ENCODE measurements at places on chromosomes 4 and X.

DNA sequence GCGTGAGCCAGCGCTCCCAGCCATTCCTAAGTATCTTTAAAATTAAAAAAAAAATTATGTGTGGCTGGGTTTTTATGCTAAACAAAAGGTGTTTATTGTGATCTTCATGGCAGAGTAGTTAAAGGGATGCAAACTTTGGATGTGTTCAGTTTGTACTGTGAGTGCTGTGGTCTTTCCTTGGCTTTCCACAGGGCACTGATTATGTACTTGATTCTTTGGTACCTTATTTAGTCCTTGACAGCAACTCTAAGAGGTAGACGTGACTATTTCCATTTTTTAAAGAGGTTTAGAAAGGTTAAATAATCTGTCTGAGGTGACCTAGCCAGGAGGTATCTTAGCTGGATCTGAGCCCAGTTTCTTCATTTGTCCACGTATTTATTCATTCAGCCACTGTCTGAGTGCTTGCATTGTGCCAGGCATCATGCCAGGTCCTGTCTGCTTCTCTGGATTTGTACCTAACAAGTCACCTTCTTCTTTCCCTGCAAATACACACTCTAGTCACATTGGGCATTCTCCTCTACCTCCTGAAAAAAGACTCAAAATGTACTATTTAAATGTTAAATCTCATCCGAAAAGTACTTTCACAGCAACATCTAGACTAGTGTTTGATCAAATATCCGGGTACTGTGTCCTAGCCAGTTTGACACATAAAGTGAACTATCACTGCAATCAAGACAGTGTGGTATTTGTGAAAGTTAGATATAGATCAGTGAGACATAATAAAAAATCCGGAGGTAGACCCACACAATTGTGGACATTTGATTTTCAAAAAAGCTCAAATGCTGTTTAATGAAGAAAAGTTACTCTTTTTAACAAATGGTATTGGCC is 31.5 kb downstream of the WWC2 start:
- no peak for DNase-seq

GRCh38 chrX:143025628-143026027 is at the start of gene SPANXN4:
Gene SPANXN4, plus strand, starts transcription at chrX:143025928. Its CDS starts 87 bp downstream, at chrX:143026015.
- no peak for DNase-seq

GRCh38 chr4:108527723-108528122 is 92.7 kb upstream of the RPL34 start:
- DNase-seq = no peak

DNA sequence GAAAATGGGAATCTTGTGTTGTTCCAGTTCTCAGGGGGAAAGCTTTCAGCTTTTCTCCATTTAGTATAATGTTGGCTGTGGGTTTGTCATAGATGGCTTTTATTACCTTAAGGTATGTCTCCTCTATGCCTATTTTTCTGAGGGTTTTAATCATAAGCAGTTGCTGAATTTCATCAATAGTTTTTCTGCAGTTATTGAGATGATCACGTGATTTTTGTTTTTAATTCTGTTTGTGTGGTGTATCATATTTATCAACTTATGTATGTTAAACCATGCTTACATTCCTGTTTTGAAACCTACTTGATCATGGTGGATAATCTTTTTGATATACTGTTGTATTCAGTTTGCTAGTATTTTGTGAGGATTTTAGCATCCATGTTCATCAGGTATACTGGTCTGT is 66.8 kb upstream of the CENPE start:
- DNase-seq = no peak
